Stimulated activated CD8-positive, alpha-beta memory T cell treated with anti-CD3 and anti-CD28 coated beads, Interleukin-4, amount 100 ng/mL, for 1 hour (primary cell): ENCODE measurements at places on chromosomes 11 and 22.

- no peak for DNase-seq
Observed at GRCh38 chr11:76856106-76856505, 4.6 kb upstream of the ACER3 start.

- DNase-seq = no peak
Observed at GRCh38 chr11:128525411-128526243, 61.7 kb downstream of the ETS1 start.

- DNase-seq = no peak
Observed at GRCh38 chr22:47674600-47674999, 912.1 kb downstream of the TBC1D22A start.

GRCh38 chr11:44775366-44775984, 48.7 kb downstream of the TSPAN18 start:
- DNase-seq = peak; percentile 16

DNA sequence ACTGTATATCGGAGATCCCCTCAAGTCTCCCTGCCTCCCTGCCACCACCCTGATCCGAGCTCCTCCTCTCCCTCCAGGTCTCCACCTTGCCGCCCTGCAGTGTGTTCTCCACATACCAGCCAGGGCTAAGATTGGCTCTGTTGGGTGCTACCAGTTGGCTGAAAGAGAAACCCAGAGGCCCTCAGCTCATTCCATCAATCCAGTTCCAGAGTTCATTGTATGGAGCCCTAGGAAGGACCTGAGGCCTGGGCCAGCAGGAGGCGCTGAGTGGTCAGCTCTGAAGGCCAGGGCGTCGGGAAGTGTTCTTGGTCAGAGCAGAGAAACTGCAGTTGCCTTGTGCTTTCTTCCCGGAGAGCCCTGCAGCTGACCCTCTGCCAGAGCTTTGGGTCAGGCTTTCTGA, 2.2 kb upstream of the TOP3B start:
- no peak for DNase-seq

GRCh38 chr11:30346068-30346688, 23.3 kb downstream of the ARL14EP start:
- no peak for DNase-seq

DNA sequence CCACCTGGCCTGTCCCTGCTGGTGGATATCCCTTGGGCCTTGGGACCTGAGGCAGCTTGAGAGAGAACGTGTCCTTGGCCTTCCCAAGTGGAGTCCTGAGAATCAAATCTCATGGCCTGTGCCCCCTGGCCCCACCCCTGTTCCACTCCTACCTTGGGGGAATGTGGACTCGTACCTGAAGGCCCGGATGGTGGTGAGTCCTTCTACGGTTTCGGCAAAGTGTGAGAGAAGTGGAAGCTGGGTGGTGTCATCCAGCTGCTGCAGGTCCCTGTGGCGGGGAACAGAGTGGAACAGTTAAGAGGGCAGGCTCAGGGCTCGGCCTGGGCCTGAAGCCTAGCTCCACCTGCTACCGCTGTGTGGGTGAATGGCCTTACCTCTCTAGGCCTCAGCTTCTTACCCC, 14.0 kb upstream of the KCNJ11 start:
- no peak for DNase-seq

DNA sequence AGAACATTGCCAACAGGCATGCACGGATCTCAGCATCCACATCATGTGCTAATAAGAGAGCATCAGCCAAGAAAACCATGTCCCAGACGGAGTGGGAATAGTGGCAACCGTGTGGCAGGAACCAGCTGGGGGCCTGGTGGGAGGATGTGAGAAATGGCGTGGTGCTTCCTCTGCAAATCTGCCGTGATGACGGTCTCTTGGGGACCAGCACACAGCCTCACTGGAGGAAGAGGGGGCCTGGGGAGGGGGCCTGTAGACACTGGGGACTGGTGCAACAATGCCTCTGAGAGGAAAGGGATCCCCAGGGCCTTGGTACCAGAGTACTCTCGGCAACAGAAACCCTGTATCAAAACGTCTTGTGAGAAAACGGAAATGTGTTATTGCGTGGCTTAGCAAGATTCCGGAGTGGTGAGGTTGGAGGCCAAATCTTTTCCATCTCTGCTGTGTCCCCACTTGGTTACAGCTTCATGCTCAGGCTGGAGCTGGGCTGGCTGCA, 154.3 kb upstream of the TBCEL start:
- no peak for DNase-seq

GRCh38 chr11:64835616-64836447, 8.6 kb downstream of the CDC42BPG start:
- no peak for DNase-seq

DNA sequence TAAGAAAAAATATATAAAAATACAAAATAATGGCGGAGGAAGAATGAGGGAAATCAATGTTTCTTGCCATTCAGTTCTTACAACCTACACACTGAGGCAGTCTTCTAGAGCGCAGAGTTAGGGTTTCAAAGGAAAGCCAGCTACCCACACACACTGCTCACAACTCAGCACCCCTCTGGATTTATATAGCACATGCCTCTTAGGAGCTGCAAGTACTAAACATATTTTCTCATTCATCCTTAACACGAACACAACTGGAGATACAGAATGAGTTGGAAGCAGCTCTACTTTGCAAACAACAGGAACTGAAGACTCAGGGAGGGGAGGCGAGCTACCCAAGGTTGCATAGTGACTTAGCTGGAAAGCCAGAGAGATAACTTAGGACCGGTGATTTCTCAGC, 293.8 kb downstream of the CTTN start:
- no peak for DNase-seq

- DNase-seq = no peak
Observed at GRCh38 chr11:33970984-33971466, 79.1 kb upstream of the LMO2 start.

DNA sequence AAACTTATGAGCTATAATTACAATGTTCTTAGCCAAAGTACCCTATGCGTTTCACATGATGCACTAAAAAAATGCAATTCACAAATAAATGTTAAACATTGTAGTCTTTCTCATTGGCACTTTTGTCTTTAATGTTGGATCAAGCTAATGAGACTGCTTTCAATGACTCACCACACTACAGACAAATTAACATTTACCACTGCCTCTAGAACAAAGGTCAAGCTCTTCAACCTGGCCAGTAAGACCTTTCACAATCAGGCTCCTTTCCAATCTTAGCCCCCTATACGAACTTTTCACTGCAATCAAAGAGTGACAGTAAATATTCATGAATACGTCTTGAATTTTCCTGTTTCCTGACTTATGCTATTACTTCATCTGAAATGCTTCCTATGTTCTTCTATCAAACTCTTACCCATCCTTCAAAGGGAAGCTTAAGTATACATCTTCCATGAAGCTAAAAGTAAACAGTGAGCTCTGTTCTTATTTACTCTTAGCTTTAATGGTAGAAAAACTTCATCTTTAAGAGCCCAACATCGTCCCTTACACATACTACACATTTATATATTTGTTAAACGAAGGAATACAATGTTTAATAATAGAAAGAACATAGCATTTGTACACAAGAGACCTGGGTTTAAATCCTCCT, 326.6 kb upstream of the PITPNB start:
- no peak for DNase-seq

DNA sequence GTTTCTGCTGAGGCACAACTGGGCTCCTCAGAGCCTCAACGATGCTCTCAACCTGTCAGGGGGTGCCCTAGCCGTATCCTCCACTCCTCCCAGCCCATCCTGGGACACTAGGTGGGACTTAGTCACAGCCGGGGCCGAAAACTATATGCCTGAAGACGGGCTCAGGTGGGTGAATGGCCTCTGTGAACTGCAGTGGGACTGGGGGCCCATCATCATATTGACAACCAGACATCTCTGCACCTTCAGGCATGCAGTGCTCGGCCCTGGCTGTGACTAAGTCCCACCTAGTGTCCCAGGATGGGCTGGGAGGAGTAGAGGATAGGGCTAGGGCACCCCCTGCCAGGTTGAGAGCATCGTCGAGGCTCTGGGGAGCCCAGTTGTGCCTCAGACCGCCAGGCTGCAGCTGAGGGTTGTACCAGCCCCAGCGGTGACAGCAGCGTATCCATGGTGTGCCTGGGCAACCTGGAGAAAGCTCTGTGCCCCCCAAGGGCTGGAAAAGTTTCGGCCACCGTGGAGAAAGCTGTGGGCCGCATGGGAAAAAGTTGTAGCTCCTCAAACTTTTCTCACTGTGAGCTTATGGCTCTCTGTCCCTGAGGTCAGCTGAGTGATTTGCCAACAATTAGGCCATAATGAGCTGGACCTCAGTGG, 88.9 kb downstream of the RRM1 start:
- no peak for DNase-seq

DNA sequence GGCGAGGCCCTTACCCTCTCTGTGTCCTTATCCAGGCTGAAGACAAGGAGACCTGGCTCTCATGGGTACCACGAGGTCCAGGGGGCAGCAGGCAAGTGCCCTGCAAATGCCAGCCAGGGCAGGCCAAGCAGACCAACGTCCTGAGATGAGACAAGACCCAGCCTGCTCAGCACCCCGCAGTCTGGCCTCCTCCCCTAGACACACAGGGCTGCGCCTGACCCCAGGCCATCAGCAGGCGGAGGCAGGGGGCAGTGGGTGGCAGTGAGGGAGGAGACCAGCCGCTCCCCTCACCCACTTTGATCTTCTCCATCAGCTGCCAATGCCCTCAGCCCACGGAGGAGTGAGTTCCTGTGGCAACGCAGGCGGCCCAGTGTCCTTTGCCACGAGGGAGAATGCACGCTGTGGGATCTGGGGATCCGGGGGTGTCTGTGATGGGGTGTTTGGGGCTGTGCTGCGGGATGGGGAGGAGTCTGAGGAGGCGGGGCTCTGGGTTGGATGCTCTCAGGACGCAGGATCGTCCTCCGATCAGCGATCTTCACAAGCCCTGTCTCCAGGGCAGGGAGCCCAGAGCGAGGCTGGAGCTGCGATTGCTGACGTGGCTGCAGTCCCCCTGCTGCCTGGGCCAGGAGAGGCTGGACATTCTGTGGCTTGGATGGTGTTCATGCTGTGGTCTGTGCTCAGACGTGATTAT, 30.5 kb upstream of the PPARA start:
- no peak for DNase-seq

GRCh38 chr11:32118025-32118974, 27.4 kb downstream of the RCN1 start:
- DNase-seq = no peak

GRCh38 chr11:102225689-102226568, 91.4 kb upstream of the BIRC3 start:
- no peak for DNase-seq

DNA sequence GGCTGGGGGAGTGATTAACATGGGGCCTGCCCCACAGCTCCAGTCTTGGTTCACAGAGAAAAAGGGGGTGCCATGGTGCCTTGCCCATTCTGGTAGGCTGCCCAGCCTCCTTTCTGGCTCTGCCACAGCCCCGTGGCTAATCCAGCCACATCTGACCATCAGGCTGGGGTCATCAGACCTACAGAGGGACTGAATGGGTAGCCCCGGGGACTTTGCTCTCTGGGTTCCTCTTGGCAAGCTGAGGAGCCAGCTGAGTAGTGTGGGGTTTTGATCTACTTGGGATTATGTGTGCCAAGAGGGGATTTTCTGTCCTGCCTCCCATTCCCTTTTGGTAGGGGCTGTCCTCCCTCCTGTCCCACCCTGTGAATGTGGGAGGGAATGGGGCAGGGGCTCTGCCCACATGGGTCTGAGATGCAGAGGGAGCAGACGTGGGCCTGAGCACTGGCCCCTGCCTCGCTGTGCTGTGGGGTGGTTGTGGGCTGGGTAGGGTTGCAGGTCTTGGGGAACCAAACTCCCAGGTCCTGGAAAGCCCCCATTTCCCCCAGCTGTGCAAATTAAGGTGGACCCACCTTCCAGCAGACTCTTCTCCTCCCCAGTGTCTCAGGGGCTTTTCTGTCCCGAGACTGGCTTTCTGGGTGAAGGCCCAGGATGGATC, 32.0 kb downstream of the CD82 start:
- DNase-seq = no peak

- DNase-seq = peak; percentile 49
Observed at GRCh38 chr11:68447015-68447801, 13.3 kb upstream of the PPP6R3 start.

- DNase-seq = no peak
Observed at GRCh38 chr11:71485063-71485399, 32.0 kb downstream of the NADSYN1 start.

DNA sequence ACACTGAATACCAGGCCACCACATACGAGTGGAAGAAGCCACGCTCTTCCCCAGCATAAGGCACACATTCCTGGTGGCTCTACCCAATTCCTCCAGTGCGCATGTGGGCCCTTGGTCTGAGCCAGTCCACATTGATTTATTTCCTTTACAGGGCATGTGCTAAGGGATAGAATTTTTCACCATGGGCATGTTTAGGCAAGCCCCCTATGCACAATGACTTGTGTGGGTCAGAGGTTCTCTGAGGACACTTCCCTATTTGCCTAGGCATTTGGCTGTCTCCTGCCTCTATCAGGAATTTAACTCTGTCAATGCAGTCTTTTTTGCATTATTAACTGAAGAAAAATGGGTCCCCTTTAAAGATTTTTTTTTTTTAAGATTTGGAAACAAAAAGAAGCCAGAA, 718.1 kb downstream of the NTM start:
- DNase-seq = no peak

DNA sequence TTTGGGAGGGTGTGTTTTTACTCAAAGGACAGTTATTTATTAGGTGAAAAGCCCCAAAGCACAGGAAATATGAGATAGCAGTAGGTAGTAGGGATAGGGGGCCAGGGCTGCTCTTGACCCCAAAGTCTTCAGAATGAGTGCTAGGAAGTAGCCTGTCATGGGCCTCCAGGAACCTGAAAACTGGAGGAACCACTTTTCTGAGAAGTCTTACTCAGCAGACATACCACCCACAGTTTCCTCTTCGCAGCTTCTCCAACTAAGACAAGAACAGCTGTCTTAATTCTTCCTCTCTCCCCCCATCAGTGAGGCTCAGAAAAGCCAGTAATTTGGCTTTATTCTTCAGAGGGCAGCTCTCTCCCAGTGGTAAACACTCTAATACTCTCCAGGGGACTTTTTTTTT, 84.0 kb upstream of the CTSC start:
- no peak for DNase-seq

- no peak for DNase-seq
Observed at GRCh38 chr22:20427945-20428417, 9.6 kb downstream of the SCARF2 start.

- no peak for DNase-seq
Observed at GRCh38 chr11:12600829-12601228, 73.4 kb upstream of the TEAD1 start.

- DNase-seq = no peak
Observed at GRCh38 chr11:70324376-70325115, 54.1 kb downstream of the PPFIA1 start.

- no peak for DNase-seq
Observed at GRCh38 chr11:127056338-127056971, 55.9 kb upstream of the KIRREL3 start.

DNA sequence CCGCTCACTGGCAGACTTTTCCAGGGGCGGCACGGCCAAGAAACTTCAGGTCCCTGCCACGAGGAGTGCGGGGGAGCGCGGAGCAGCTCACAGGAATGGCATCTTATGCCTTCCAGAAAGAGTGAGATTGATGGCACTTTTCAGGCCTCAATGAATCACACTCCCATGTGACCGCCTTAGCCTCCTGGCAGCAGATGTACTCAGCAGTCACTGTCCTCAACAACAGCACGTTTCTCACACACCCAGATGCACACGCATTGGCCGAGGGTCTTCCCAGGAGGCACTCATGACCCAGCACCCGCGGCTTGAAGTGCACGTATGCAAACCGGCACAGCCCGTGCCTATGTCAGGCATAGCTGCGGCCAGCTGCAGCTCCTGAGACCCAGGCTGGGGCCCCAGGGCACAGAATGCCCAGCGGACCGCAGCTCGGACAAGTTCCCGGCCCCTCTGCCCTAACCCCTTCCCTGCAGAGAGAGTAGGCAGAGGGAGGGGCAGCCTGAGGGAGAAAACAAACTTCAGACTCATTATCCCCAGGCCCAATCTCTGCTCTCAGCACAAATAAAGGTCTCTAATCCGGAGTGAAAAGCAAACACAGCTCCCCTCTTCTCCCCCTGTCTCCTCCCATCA, 48.3 kb downstream of the RPUSD4 start:
- no peak for DNase-seq
